Cerebellum (tissue), 4 donors: ENCODE measurements at places on chromosomes 16 and 17. TPM values are rescaled to one million over a fixed set of nuclear protein-coding genes. Genes with fewer than 3 reads are reported as not detected.

CMTM2 gene
- not detected for total RNA-seq

MYL4 gene
- 1.1 TPM for total RNA-seq

KRTAP1-1 gene
- total RNA-seq, result not detected

CDH1 gene
- total RNA-seq, result 2.0 TPM

FA2H gene
- 0.27 TPM for total RNA-seq

GGT6 gene
- total RNA-seq, result not detected

RHBDL3 gene
- 5.0 TPM for total RNA-seq

ZFHX3 gene
- 4.7 TPM for total RNA-seq

IGF2BP1 gene
- total RNA-seq, result 8.5 TPM

SLC7A5 gene
- total RNA-seq, result 22.0 TPM

KLHL10 gene
- not detected for total RNA-seq

CNGB1 gene
- 3.0 TPM for total RNA-seq

SDK2 gene
- total RNA-seq, result 5.4 TPM

HOXB3 gene
- not detected for total RNA-seq

CLEC19A gene
- 0.27 TPM for total RNA-seq

ZNF287 gene
- 25.0 TPM for total RNA-seq

PTGES3L gene
- total RNA-seq, result 3.1 TPM

CENPX gene
- 22.1 TPM for total RNA-seq

LRRC37A gene
- 3.4 TPM for total RNA-seq

ABCC12 gene
- 2.3 TPM for total RNA-seq

CD300A gene
- total RNA-seq, result 2.6 TPM

LPO gene
- total RNA-seq, result not detected

SNAI3 gene
- total RNA-seq, result not detected

TMEM114 gene
- not detected for total RNA-seq

BRICD5 gene
- 12.3 TPM for total RNA-seq

MYH2 gene
- total RNA-seq, result 0.91 TPM

VAT1L gene
- 19.3 TPM for total RNA-seq

KRTAP2-3 gene
- not detected for total RNA-seq

MYOCD gene
- 0.27 TPM for total RNA-seq

VAT1 gene
- total RNA-seq, result 43.5 TPM

CACNG5 gene
- 14.7 TPM for total RNA-seq

EFCAB5 gene
- total RNA-seq, result 2.4 TPM

KRTAP3-2 gene
- not detected for total RNA-seq

SMCR8 gene
- 11.5 TPM for total RNA-seq

DCTPP1 gene
- 11.3 TPM for total RNA-seq

MRC2 gene
- total RNA-seq, result 16.0 TPM

CD300LB gene
- not detected for total RNA-seq

CAPNS2 gene
- total RNA-seq, result 0.82 TPM

CCL13 gene
- 0.45 TPM for total RNA-seq

CNP gene
- 27.5 TPM for total RNA-seq

CCDC154 gene
- 1.00 TPM for total RNA-seq

POLG2 gene
- 12.9 TPM for total RNA-seq

ACLY gene
- total RNA-seq, result 91.7 TPM

IL34 gene
- total RNA-seq, result 4.1 TPM

NGFR gene
- 28.9 TPM for total RNA-seq

BTBD17 gene
- 16.1 TPM for total RNA-seq

ZNF423 gene
- total RNA-seq, result 47.5 TPM

TK2 gene
- 26.6 TPM for total RNA-seq

DBNDD1 gene
- 12.6 TPM for total RNA-seq

ZFP90 gene
- total RNA-seq, result 87.6 TPM

PAQR4 gene
- total RNA-seq, result 17.5 TPM

CX3CL1 gene
- 4.4 TPM for total RNA-seq

SP2 gene
- total RNA-seq, result 1.6 TPM

BAHCC1 gene
- 20.5 TPM for total RNA-seq
